Activated CD4-positive, alpha-beta T cell treated with anti-CD3 and anti-CD28 coated beads, Interleukin-2, amount 10 ng/mL, durations not matched to agents 7 days and 5 days (primary cell): ENCODE measurements at places on chromosomes 7 and 10. TPM values are rescaled to one million over a fixed set of nuclear protein-coding genes. Genes with fewer than 3 reads are reported as not detected.

DNA sequence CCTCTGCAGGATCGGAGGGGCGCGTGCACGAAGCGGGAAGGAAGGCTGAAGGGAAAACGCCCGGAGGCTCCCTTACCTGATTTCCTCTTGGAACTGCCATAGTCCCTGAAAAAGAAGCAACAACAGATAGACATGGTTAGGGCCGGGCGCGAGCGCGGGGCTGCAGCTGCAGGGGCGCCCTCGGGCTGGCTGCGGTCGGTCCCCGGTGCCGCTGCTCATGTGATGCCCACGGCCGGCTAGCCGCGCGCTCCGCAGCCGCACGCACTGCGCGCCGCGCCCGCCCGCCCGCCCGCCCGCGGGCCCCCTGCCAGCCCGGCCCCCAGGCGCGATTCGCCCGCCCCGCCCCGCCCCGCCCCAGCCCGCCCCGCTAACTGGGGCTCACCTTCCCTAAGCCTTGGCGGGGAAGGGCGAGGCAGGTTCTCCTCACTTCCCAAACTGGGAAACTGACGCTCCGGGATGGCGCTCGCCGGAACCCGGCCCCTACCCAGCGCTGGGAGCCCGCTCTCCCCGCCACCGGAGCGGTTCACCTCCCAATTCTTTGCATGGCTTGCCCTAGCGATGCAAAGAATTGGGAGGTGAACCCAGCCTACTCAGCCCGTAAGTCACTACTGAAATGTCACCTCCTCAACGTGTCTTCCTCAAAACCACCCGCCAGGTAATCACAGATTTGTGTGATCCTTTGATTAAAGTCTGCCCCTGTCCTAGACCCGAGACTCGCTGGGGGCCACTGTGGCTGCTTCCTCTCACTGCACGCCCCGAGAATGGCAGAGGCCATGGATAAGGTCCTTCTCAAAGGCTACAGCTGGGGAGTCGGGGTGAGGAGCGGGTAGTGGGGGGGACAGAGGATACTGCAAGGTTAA lies 162.2 kb downstream of the SH3PXD2A start:
- H3K27me3 ChIP-seq = peaks cover 12% of the 10 kb centered on the region
- H3K36me3 ChIP-seq = no peaks in the 10 kb centered on the region
- H3K4me1 ChIP-seq = peaks cover 46% of the 10 kb centered on the region
- peak overlapping the region; percentile 87 for H3K4me3 ChIP-seq
- DNase-seq = peak; percentile 42
- H3K27ac ChIP-seq = peak overlapping the region; percentile 81

The MRC1 gene
- total RNA-seq = not detected

The GIMAP6 gene
- total RNA-seq = 105 TPM

GRCh38 chr7:116075351-116076145 lies 45.0 kb upstream of the TFEC start:
- H3K27ac ChIP-seq = no peak overlapping the region
- H3K4me3 ChIP-seq = no peak overlapping the region
- H3K4me1 ChIP-seq = no peaks in the 10 kb centered on the region
- DNase-seq = no peak

DNA sequence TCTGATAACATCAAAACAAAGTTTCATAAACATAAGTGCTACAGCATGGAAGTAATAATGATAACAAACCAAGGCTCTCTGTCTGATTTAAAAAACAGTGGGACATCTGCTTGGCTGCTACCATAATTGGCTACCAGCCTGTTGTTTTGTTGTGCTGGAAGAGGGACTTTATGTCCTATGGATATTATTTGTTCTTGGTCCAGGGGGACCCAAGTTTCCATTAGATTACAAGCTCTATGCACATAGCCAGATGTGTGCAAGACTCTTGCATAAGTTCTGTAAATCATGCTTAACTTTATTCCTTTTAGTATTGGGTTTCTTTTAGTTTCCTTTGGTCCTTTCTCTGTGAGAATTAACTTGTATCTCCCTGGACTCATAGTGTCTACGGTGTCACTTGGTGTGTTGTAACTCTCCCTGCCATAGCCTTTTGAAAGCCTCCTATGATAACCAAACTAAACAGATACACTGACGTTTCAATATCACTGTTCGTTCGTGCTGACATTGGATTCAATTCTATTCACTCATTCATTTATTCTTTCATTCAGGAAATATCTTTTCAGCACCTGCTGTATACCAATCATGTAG lies 41.4 kb upstream of the CD36 start:
- no peak overlapping the region for H3K4me3 ChIP-seq
- H3K36me3 ChIP-seq = no peaks in the 10 kb centered on the region
- no peak overlapping the region for H3K27ac ChIP-seq
- H3K27me3 ChIP-seq = no peaks in the 10 kb centered on the region
- H3K4me1 ChIP-seq = no peaks in the 10 kb centered on the region
- no peak for DNase-seq

The CNPY1 gene
- not detected for total RNA-seq

- H3K27me3 ChIP-seq = no peaks in the 10 kb centered on the region
- DNase-seq = no peak
- no peak overlapping the region for H3K4me3 ChIP-seq
- H3K27ac ChIP-seq = no peak overlapping the region
Measured at GRCh38 chr10:5744849-5745248, 60.2 kb downstream of the TASOR2 start.

GRCh38 chr7:37309493-37309892 lies 139.2 kb downstream of the ELMO1 start:
- H3K4me1 ChIP-seq = peaks cover 52% of the 10 kb centered on the region
- H3K36me3 ChIP-seq = peaks cover 85% of the 10 kb centered on the region
- no peaks in the 10 kb centered on the region for H3K27me3 ChIP-seq
- H3K27ac ChIP-seq = peak overlapping the region; percentile 64
- H3K4me3 ChIP-seq = no peak overlapping the region

The LEP gene
- not detected for total RNA-seq

DNA sequence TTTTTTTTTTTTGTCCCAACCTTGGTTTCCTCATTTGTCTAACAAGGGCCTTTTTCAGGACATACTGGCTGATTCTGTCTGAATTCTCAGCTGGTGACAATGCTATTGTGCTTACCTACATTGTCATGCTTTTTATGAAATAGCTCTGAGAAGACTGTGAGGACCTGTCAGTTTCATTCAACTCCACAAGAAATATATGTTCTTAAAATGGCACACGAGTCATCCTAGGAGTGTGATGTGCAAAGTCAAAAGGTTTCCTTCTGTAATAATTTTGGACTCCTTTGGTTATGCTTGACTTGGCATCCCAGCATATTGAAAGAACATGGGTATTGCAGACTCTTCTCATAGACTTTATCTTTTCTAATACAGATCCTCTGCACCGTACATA lies 316.0 kb downstream of the GFRA1 start:
- H3K4me1 ChIP-seq = no peaks in the 10 kb centered on the region
- H3K27ac ChIP-seq = no peak overlapping the region
- H3K36me3 ChIP-seq = no peaks in the 10 kb centered on the region
- no peak overlapping the region for H3K4me3 ChIP-seq
- no peaks in the 10 kb centered on the region for H3K27me3 ChIP-seq
- no peak for DNase-seq

The CPEB3 gene
- total RNA-seq = 2.6 TPM

DNA sequence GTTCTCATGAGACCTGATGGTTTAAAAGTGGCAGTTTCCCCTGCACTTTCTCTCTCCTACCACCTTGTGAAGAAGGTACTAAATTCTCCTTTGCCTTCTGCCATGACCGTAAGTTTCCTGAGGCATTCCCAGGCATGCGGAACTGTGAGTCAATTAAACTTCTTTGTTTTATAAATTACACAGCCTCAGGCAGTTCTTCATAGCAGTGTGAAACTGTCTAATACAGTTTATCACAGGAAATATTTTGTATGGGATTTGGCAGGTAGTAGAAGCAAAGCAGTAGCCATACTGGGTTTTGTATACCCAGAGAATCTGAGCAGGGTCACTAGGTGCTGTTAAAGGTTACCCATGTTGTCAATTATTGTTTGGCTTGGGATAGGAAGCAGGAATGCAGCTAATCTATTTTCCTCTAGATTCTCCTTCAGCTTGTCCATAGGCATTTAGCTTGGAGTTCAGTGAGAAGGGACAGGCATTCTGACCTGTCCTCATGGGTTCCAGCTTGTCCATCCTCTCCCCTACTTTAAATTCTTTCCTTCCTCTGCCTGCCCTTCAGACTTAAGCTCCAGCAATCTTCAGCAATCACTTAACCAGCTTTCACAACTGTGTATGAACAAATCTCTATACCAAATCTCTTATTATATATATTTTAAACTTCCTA lies 186.7 kb downstream of the PCLO start:
- no peak for DNase-seq
- H3K27me3 ChIP-seq = no peaks in the 10 kb centered on the region
- no peaks in the 10 kb centered on the region for H3K36me3 ChIP-seq
- H3K27ac ChIP-seq = no peak overlapping the region
- no peaks in the 10 kb centered on the region for H3K4me1 ChIP-seq

The TMEM273 gene
- 14.0 TPM for total RNA-seq

The OR2A12 gene
- not detected for total RNA-seq

DNA sequence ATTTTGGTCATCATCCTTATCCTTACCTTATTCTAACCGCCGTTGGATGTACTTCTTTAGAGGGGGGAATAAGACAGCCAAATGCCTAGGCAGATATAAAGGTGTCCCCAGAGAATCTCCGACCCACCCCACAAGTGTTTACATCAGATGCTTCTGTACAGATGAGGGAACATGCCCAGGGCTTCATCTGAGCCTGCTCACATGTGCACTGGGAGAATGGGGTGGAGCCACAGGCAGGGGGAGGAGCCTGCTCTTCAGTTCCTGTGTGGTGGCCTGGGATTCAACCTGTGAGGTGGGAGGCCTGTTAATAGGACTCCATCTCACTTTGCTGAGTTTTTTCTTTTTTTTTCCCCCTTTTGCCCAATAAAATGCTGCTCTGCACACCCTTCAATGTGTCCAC lies 27.6 kb upstream of the OPTN start:
- H3K4me3 ChIP-seq = no peak overlapping the region
- H3K27me3 ChIP-seq = peaks cover 16% of the 10 kb centered on the region
- DNase-seq = no peak
- no peaks in the 10 kb centered on the region for H3K36me3 ChIP-seq
- H3K4me1 ChIP-seq = no peaks in the 10 kb centered on the region
- H3K27ac ChIP-seq = no peak overlapping the region

The THSD7A gene
- total RNA-seq = not detected

DNA sequence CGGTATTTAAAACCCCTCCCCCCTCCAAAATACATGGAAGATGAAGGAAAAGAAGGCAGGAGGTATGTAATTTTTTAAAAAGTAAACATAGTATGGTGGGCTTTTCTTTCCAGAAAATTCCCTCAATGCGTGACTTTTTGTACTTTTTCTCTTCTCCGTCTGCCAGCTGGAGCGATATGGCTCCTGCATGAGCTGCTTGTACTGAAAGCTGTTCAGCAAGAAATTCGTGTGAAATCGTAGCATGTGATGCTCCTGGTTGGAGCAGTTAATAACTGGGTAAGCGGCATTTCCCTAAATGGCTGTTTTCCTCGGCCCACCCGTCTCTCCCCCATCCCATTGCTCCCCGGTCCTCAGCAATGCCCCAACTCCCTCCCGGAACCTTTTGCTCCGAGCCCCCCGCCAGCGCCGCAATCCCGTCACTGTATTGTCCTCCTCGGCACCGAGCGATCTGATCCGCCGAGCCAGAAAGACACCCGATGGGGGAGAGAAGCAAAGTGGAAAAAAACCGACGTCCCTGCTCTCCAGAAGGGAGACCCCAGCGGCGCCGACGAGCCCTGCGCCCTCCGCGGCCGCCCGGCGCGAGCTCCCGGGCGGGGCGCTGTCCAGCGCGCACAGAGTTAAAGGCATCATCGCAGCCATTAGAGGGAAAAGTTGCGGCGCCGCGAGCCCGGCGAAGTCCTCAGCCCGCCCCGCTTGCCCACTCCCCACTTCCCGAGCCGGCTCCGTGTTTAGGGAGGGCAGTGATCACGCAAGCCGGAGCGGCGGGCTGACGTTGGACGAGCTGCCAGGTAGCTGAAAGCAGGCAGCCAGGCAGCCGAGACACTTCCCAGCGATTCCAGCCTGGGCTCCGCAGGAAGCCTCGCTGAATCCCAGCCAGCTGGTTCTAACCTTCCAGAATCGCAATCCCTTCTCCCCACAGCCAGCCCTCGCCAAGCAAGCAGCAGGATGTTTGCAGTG lies at the start of gene VSTM2A:
Gene VSTM2A (plus strand): TSS at position 707 of the 957 bp plus-strand sequence. CDS start 356 bp downstream, outside the sequence.
- peaks cover 34% of the 10 kb centered on the region for H3K27me3 ChIP-seq
- DNase-seq = no peak
- H3K4me1 ChIP-seq = no peaks in the 10 kb centered on the region
- H3K4me3 ChIP-seq = no peak within 1 kb of the TSS

- H3K27ac ChIP-seq = peak overlapping the region; percentile 16
- H3K4me3 ChIP-seq = no peak overlapping the region
- peaks cover 12% of the 10 kb centered on the region for H3K36me3 ChIP-seq
Measured at GRCh38 chr10:75018686-75019307, 92.7 kb upstream of the SAMD8 start.

GRCh38 chr10:124878457-124878739 lies 63.5 kb upstream of the ZRANB1 start:
- H3K27me3 ChIP-seq = peaks cover 1% of the 10 kb centered on the region
- no peak overlapping the region for H3K4me3 ChIP-seq
- H3K36me3 ChIP-seq = no peaks in the 10 kb centered on the region
- H3K4me1 ChIP-seq = no peaks in the 10 kb centered on the region
- no peak for DNase-seq

DNA sequence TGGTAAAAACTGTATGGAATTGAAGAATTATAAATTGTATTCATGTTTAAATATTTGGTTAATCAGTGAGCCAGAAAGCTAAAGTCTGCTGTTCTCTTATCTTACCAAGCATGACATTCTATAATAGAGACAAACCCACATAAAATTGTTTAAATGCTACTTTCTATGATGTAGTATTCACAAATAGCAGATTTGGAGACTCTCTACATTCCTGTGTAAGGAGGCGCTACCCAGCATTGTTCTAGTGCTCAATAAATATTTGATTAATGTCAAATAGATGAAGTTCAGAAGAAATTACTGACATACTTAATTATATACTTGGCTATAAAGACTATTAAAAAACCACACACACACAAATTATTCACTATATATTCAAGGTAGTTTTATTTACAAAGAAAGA lies 49.8 kb downstream of the DOCK4 start:
- H3K36me3 ChIP-seq = no peaks in the 10 kb centered on the region
- H3K4me3 ChIP-seq = no peak overlapping the region

DNA sequence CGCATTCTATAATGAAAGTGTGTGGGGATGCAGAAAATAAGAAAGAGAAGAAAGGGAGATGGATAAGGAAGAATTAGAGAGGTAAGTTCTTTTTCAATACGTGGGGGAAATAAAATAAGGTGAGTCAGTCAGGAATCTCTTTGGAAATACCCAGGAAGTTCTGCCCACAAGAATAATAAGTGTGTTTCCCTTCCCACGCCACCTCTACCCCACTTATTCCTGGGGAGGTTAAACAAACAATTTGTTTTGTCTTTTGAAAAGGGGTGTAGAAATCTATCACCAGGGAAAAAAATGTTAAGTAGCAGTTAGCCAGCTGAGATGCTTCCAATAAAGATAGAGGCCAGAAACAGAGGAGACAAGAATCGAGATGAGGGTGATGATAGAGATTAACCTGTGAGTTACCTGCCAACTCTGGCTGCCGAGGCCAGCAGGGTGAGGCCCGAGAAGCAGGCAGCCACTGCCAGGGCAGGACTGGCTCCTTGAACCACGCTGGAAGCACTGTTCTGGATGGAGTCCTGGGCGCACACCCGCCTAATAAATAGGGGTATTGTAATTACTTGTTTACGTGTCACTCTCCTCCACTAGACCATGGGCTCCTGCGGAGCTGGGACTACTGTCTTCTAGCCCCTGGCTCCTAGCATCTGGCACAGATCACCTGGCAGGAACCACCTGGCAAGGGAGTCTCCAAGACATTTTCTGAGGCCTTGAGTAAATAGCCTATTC lies 191.3 kb downstream of the FGFR2 start:
- H3K4me1 ChIP-seq = no peaks in the 10 kb centered on the region
- H3K36me3 ChIP-seq = no peaks in the 10 kb centered on the region
- no peaks in the 10 kb centered on the region for H3K27me3 ChIP-seq
- DNase-seq = no peak
- H3K27ac ChIP-seq = no peak overlapping the region

The WNT8B gene
- 0.40 TPM for total RNA-seq

The CPN1 gene
- not detected for total RNA-seq
